ENCODE measurements at places on chromosomes 2 and 18.

- DNase-seq, result no peak
These were observed 208.1 kb downstream of the NCKAP5 start for GRCh38 chr2:133360190-133360589.

GRCh38 chr18:12011957-12012549 lies 30.7 kb downstream of the IMPA2 start:
- no peak for DNase-seq

GRCh38 chr18:79942786-79943607 lies 8.5 kb downstream of the SLC66A2 start:
- no peak for DNase-seq

DNA sequence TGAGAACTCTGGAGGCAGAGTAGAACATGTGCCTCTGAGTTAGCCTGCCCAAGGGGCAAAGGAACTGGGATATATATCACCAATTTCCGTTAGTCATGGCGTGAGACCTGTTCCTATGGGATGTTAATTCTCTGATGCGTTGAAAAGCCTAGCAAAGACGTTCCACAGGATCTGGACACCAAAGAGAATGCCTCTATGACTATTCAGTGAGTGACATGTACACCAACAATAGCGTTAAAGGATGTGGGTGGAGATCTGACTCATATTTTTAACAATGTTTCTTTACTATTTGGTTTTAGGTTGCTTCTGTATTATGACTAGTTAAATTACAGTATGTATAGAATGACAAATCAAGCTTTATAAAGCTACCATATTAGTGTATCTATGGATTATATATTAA lies 320.9 kb upstream of the MC4R start:
- no peak for DNase-seq

DNA sequence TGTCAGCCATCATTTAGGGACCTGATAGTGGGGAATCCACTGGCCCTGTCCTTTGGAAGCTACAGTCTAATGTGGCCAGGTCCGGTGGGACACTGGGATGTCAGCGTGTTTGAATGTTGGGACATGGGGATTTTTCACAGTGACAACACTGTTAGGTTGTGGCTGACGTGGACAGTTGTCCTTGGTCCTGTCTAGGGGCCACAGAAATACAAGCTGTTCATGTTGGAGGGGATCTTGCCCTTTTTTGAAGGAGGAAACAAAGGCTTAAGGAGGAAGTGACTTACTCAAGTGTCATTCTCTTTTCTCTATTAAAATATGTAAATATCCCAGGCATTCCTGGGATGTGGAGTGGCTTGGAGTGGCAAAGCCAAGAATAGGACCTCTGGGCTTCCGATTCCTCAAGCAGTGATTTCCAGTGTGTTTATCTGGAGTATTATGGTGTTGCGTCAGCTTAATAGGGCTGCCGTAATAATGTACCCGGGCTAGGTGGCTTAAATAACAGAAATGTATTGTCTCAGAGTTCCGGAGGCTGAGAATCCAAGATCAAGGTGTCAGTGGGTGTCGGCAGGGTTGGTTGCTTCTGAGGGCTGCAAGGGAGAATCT lies 8.5 kb downstream of the ACOXL start:
- DNase-seq, result no peak

GRCh38 chr2:2320486-2321199 lies 10.4 kb downstream of the MYT1L start:
- no peak for DNase-seq
